ENCODE measurements at places on chromosomes 13 and 19. TPM values are rescaled to one million over a fixed set of nuclear protein-coding genes. Genes with fewer than 3 reads are reported as not detected.

Gene ATP8B3
- 0.99 TPM for polyA plus RNA-seq

DNA sequence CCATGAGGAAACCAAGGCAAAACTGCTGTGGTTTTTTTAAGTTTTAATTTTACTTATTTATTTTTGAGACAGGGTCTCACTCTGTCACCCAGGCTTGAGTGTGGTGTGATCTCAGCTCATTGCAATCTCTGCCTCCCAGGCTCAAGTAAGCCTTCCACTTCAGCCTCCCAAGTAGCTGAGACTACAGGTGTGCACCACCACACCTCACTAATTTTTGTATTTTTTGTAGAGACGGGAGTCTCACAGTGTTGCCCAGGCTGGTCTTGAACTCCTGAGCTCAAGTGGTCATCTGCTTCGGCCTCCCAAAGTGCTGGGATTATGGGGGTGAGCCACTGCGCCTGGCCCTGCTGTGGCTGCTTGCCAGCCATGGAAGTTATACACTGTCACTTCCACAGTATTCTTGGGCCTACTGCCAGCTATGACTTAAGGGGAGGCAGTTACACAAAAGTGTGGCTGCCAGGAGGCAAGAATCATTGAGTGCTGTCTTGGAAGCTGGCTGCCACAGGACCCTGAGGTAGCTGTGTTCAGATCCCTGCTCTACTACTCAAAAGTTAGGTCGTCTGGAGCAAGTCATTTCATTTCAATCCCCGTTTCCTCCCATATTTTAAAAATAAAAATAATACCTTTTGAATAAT, 12.7 kb downstream of the FARP1 start:
- peak; percentile 49 for DNase-seq

Gene ZSCAN22
- 3.6 TPM for polyA plus RNA-seq

- no peak for DNase-seq
These were observed 952.4 kb downstream of the PCDH17 start for GRCh38 chr13:58583966-58584365.

Gene C19orf85
- polyA plus RNA-seq, result not detected

Measured in right lung (tissue), 10 donors.